Mesenchymal stem cell (in vitro differentiated cells and primary cell): ENCODE measurements at places on chromosomes 6 and 20.
A peak's percentile ranks its signal among the peaks of the same experiment; 100 is the strongest.

GRCh38 chr6:79431537-79431933, 105.7 kb downstream of the LCA5 start:
- no peak for DNase-seq

GRCh38 chr6:82711105-82711827, 347.6 kb downstream of the TPBG start:
- no peak for DNase-seq

- no peak for DNase-seq
Measured at GRCh38 chr20:40843251-40843650, 154.2 kb upstream of the MAFB start.

DNA sequence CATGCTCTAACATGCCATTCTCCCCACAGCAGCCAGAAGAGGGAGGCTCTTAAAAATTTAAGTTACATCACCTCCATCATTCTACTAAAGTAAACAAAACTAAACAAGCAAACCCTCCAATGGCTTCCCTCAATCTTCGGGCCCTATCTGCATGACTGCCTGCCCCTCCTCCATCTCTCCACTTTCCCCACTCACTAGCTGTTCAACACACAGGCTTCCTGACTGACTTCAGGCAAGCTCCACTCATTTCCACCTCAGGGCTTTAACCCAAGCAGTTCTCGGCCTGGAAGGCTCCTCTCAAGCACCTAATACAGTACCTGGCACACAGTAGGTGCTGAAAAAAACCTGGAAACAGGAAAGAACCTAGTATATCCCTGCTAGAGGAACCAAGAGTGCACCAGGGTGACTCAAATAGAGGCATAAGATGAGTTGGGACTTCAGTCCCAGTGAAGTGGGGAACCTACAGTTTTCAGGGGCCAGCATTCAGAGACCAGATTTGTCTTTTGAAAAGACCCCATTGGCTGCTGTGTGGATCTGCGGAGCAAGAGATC, 2.8 kb downstream of the AHCY start:
- DNase-seq, result peak; percentile 60

DNA sequence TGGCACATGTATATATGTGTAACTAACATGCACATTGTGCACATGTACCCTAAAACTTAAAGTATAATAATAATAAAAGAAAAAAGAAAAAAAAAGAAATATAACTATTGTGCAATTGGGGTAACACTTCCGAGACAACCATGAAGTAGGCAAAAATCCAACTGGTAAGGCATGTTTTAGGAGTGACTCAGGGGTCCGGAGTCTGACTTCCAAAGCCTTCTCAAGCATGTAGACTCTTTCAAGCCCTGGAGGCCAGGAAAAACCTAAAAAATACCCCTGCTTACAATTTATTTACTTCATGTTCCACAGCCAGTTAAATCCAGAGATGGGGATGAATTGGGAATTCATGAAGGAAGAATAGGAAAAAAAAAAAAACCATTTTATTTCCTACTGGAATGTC, 161.3 kb upstream of the PHACTR1 start:
- no peak for DNase-seq

GRCh38 chr6:10809098-10809497, 29.2 kb downstream of the MAK start:
- DNase-seq, result no peak

GRCh38 chr6:83758533-83758932, 49.6 kb upstream of the SNAP91 start:
- no peak for DNase-seq

GRCh38 chr20:51184289-51184688, 161.4 kb upstream of the KCNG1 start:
- DNase-seq, result no peak

DNA sequence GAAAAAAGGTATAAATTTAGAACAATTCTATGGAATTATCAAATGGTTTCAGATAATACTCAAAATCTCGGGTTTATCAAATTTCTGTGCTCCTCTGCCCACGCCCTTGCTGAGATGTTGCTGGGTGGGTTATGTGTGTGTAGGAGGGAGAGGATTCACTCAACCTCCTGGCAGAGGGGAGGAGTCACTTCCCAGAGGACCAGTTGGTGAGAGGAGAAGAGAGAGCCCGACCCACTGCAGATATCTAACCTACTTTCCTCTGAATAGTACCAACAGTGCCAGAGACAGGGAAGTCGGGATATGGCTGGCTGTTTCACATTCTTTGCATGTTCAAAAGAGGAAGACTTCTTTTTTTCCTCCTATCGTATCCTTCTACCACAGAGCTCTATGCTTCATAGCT, 187.1 kb upstream of the MAN1A1 start:
- DNase-seq, result no peak

- no peak for DNase-seq
Measured at GRCh38 chr6:43779852-43780236, 9.8 kb downstream of the VEGFA start.

- DNase-seq, result no peak
Measured at GRCh38 chr20:59784791-59785668, 148.4 kb downstream of the SYCP2 start.

DNA sequence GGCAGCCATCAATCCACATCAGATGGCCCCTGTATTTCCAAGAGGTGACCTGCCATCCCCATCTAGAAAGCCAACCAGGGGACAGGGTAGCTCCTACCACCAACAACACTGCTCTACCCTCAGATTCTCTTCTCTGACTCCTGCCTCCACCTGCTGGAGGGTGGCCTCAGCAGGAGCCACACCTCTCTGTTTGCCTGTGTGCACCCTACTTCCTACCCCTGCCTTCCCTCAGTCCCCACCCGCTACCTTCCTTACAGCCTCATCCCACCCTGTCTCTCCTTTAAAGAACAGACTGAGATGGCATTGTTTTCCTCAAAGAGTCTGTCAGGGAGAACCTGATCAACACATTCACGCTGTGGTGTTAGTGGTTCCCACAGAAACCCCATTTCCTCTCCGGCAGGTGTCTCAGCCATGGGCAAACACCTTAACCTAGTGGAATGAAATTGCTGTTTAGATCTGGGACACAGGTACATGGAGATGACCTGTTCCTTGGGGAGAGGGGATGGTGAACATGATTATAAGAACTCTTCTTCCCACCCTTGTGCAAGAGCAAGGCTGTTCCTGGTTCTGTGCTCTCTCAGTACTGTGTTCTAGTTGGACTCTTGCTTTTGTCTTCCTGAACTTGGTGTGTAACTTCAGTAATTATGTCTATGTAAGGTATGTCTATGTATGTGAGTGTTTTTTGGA, 1.8 kb downstream of the ENTPD6 start:
- DNase-seq, result no peak

- no peak for DNase-seq
Measured at GRCh38 chr20:44552050-44552449, 30.2 kb upstream of the SERINC3 start.

DNA sequence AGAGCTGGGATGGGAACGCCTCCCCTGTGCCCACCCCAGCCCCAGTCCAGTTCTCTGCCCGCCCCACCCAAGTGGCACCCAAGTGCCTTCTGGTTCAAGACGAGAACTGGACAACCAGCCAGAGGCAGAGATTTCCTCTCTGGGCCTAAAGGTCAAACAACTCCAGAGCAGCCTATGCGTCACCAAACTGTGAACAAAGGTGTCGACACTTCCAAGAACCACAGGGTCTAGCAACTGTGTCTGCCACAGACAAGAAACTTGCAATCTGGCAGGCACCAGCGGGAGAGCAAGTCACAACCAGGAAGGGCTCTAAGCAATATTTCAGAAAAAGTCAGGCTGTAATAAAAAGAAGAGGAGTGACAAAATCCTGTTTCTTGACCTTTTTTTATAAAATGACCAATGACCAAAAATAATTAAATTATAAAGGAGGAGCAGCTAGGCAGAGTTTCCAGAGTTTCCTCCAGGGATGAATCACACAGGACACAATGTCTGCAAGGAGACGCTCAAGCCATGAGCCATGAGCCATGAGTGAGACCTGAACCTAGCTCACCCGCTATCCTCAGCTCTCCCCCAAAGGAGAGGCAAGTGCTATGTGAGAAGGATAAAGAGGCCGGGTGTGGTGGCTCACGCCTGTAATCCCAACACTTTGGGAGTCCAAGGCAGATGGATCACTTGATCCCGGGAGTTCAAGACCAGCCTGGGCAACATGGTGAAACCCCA, 11.1 kb downstream of the EDEM2 start:
- DNase-seq, result peak; percentile 83

DNA sequence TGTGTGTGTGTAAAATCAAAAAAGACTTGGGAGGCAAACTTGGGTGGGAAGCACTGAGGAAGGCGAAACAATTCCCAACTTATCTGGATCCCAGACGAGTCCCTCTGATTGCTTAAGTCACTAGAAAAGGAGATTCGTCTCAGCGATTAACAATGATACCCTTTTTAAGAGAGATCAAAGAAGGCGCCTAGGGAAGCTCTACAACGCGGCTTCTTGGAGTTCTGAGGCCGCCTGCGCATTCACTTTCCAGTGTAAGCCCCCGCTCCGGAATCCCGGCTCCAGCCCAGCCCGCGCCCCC, 8.7 kb upstream of the TBX18 start:
- peak; percentile 29 for DNase-seq

GRCh38 chr6:35602133-35602946, 86.4 kb downstream of the FKBP5 start:
- DNase-seq, result peak; percentile 82

DNA sequence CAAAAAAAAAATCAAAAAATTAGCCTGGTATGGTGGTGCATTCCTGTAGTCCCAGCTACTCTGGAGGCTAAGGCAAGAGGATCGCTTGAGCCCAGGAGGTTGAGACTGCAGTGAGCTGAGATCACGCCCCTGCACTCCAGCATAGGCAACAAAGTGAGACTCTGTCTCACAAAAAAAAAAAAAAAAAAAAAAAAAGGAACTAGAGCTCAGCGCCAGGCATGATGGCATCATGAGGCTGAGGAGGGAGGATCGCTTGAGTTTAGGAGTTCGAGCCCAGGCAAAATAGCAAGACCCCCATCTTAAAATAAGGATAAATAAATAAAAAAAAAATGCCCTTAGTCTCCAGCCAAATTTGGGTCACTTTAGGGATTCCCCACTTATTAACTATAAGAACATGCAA, 40.4 kb upstream of the PIM1 start:
- DNase-seq, result no peak

GRCh38 chr20:62366370-62367135, 559 bp downstream of the LAMA5 start:
- no peak for DNase-seq

DNA sequence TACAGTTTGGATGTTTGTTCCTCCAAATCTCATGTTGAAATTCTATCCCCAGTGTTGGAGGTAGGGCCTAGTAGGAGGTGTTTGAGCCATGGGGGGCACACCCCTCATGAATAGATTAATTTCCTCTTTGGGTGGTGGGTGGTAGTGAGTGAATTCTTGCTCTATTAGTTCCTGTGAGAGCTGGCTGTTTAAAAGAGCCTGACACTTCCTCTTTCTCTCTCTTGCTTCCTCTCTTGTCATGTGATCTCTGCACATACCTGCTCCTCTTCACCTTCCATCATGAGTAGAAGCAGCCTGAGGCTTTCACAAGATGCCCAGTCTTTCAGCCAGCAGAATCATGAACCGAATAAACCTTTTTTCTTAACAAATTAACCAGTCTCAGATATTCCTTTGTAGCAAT, 340.2 kb upstream of the CHD6 start:
- no peak for DNase-seq

DNA sequence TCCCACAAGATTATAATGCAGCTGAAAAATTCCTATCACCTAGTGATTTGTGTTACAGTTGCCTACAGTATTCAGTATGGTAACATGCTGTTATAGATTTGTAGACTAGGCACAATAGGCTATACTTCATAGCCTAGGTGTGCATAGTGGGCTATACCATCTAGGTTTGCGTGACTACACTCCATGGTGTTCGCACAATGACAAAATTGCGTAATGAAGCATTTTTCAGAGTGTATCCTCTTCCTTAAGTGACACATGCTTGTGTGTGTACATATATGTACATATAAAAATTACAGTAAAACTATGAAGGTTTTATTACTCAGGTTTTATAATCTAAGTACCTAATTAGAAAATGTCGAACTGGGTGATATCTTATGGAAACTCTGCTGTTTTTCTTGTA, 133.0 kb downstream of the FARS2 start:
- DNase-seq, result no peak

GRCh38 chr6:80348263-80348662, 241.8 kb downstream of the BCKDHB start:
- no peak for DNase-seq

GRCh38 chr20:57071283-57071731, 195.1 kb downstream of the BMP7 start:
- DNase-seq, result peak; percentile 50

DNA sequence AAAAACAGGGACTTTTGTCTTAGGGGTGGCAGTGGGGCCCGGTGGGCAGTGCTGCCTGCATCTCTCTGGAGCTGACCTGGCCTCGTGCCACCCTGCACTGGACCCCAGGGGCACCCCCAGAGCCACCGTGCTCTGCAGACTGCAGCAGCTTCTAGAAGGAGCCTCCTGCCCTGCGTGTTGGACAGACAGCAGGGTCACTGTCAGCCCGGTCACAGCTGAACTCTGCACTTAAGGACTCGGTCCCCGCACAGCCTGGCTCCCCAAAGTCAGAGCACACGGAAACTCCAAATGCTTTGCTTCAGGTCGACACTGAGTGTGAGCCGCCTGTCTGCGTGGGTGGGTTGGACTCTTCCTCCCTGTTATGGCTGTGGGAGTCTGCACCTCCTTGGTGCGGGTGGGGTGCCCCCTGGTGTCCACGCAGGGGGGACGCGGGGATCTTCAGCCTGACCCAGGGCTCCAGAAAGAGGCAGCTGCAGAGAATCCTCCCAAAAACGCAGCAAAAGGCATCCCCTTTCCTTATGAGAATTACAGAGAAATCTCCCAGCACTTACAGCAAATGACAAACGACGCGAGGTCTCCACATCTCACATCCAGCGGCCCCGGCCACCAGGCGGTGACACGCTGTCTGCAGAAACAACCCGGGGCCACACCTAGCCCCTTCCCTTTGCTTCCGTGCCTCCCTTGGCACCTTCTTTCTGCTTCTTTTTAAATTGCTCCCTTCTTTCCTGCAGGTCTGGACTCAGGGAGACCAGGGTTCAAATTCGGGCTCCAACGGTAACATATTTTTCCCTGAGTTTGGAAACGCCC, 36.3 kb upstream of the DACT2 start:
- peak; percentile 34 for DNase-seq

GRCh38 chr6:31399589-31400466, 3.6 kb upstream of the MICA start:
- DNase-seq, result peak; percentile 95

- peak; percentile 49 for DNase-seq
Measured at GRCh38 chr6:47238456-47238995, 71.2 kb downstream of the TNFRSF21 start.

- DNase-seq, result no peak
Measured at GRCh38 chr20:31707994-31708735, 14.5 kb downstream of the BCL2L1 start.

- DNase-seq, result peak; percentile 95
Measured at GRCh38 chr6:3176562-3177355, 19.4 kb upstream of the TUBB2A start.

DNA sequence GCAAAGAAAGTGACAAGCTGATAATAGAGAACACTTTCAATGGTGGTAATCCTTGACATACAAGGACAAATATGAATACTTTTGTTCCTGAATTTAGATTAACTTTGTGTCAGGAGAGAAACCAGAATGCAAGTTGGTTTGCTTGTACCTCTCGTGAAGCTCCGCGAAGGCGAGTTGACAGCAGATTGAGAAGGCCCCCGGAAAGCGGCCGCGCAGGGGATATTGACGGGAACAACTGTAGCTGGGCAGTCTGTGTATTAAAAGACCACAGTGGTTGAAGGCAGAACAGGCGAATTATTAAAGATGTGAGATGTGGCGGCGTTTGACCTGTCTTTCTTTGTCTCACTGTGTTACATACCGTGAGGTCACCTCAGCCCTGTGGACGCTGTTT, 175.8 kb upstream of the RALGAPA2 start:
- no peak for DNase-seq

- peak; percentile 95 for DNase-seq
Measured at GRCh38 chr20:53750827-53751619, 157.4 kb upstream of the ZNF217 start.
